Activated CD4-positive, alpha-beta T cell treated with anti-CD3 and anti-CD28 coated beads for 1 hour (primary cell): ENCODE measurements at places on chromosomes 4 and X.
A peak's percentile ranks its signal among the peaks of the same experiment; 100 is the strongest.

- DNase-seq = peak; percentile 33
These were observed 34.2 kb downstream of the FAM193A start for GRCh38 chr4:2570551-2571222.

- DNase-seq = no peak
These were observed 28.2 kb downstream of the SH3TC1 start for GRCh38 chr4:8227201-8227770.

GRCh38 chrX:19549838-19550237 lies 34.5 kb upstream of the MAP3K15 start:
- DNase-seq = no peak

DNA sequence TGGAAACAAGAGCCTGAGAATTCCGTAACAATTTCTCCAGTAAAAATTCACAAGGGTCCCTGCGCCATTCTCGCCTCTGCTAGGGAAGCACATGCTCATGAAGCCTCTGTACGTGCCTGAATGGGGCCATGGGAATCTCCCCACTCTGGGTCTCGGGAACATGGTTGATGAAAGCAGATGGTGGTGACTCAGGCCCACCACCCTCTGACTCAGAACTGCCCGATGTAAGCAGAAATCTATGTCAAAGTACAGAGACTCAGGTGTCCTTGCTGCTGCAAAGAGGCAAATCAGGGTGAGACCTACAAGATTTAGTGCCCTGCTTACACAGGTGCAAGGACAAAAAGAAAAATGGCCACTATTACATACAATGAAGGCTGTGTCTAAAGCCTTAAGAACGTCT lies 65.0 kb downstream of the SCD5 start:
- no peak for DNase-seq

GRCh38 chr4:142846108-142846728 lies at the start of gene INPP4B:
INPP4B (minus strand) TSS chr4:142846301.
- peak; percentile 44 for DNase-seq

DNA sequence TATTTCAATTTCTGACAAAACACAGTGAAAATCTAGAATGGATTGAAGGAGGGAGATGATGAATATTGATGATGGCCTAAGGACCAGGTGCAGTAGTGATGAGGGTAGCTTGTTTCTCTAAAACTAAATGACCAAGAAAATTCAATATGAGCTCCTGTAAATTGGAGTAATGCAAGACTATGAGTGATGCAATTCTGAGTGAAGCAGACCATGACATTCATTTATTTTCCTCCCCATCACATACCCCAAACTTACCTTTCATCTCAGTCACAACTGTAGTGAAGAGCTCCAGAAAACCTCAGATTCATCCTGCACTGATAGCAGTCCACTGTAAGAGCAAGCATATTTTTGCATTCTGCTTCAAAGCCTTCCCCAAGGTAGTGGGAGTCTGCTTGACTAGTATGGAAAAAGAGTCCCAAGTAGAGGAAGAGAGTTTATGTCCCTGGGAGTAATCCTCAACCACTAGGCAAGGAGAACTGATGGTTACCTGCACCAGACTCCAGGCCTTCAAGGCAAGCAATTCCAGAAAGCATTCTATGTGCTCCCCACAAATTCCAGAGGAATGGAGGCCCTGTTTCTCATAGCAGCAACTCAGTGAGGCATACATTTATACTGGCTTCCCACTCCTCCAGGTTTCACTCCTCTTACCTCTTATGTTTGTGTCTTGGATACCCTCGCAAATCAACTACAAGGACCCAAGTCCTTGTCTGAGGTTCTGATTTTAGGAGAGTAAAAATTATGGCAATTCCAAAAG lies 47.2 kb downstream of the CXCL1 start:
- DNase-seq = no peak

DNA sequence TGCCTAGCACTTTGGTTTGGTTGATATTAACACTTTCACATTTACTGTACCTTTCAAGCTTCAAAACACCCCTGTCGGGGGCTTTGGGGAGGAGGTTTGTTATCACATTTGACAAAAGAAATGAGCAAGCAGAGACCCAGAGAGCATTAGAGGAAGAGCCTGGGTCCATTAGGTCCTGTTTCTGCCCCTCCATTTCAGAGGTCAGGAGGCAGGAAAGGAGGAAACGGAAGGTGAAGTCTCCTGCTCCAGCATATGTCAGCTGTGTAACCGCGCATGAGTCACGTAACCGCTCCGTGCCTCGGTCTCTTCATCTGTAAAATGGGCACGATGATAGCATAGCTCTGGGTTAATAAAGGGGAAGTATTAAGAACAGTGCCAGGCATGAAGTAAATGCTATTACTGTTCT lies 201.9 kb upstream of the BCOR start:
- DNase-seq = no peak

- DNase-seq = no peak
These were observed 106.4 kb upstream of the SCOC start for GRCh38 chr4:140266958-140267568.

GRCh38 chr4:40881096-40881495 lies 131.3 kb downstream of the NSUN7 start:
- DNase-seq = no peak

DNA sequence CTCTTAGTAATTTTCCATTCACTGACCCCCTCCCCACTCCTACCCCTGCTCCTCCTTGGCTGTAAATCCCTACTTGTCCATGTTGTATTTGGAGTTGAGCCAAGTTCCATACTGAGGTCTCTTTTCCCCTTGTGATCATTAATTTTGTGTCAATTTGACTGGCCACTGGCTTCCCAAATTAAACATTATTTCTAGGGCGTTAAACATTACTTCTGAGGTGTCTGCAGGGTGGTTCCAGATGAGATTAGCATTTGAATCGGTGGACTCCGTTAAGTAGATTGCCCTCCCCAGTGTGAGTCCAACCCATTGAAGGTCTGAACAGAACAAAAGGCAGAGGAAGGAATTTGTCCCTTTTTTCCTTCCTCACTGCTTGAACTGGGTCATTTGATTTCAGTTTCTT lies 25.7 kb downstream of the SLC39A8 start:
- DNase-seq = no peak

DNA sequence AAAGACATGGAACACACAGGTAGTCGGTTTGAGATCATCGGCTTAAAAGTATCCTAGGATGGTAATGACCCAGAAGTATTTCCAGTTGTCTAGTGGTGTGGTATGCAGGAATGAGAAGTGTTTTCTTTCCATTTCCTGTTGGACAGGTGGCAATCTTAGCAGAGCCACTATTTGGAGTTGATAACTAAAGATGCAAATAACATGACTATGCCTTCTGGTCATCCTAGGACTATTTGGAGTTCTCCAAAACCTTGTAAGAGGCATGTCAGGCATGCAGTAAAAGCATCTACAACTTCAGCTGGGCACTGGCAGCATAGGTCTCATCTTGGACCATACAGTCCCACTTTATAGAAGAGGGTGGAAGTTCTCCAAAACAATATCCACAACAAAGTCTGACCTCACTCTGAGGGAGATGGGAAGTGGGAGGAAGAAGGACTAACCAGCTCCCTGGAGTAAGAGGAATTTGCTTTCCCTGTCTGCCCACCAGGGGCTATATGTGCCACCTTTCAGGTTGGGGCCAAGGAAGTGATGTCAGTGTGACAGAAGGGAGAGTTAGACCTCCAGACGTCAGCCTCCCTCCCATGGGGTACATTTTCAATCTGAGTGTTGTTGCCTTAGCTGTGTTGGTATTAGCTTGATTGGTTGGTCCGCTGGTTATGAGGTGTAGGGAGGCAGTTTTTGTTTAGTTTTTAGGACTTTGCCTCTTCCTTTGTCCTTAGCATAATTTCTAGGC lies 101.2 kb upstream of the MYOZ2 start:
- DNase-seq = no peak

GRCh38 chr4:177006331-177006730 lies 213.6 kb upstream of the VEGFC start:
- DNase-seq = no peak

DNA sequence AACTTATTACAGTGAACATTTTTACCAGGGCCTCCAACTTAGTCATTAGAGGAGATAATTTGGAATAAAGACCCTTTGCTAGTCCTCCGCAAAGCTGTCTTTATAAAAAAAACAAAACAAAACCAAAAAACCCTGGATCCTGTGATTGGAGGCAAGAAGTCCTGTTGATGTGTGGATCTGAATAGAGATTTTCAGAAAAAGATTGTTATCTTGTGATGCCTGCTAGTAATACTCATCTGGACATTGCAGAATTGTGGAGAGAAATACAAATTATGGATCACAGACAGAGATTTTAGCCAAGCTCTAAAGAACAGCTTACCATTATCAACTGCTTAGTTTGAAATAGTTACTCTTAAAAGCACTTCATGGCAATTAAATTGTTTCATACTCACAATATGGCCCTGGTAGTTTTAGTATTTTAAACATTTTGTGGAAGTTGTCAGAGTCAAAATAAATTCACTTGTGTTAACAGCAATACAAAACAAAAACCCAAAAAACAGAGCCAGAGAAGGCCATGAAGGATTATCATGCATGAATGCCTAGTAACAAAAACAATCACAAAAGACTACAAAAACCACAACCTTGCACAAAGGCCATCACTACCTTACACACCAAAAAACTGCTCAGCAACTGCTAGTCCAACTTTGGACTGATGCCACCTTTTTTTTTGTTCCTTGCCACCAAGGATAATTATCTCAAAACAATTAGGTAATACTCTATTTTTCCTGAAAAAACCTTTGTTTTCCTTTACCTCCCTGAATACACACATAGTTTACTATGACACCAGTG lies 514.5 kb upstream of the SLIT2 start:
- no peak for DNase-seq

DNA sequence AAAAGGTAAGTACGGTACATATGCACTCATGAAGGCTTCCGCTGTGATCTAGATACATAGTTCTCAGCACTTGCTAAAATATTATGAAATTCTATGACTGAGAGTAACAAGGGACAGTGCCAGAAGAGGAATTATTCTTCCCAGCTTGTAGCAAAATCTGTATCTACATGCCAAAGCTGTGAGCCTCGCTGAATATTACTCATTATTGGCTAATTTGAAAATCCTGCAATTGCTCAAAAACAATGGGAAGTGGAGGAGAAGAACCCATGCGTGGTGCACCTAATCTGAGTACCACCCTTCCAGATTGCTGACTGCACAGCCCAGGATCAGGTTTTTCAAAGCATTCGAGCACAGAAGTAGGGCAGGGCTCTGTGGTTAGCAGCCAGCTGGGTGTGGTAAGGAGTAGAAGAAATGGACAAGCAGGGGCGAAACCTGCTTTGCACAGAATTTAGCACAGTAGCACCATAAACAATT lies 17.4 kb upstream of the PDCL2 start:
- DNase-seq = no peak

GRCh38 chrX:132908891-132909290 lies 49.5 kb downstream of the HS6ST2 start:
- no peak for DNase-seq

DNA sequence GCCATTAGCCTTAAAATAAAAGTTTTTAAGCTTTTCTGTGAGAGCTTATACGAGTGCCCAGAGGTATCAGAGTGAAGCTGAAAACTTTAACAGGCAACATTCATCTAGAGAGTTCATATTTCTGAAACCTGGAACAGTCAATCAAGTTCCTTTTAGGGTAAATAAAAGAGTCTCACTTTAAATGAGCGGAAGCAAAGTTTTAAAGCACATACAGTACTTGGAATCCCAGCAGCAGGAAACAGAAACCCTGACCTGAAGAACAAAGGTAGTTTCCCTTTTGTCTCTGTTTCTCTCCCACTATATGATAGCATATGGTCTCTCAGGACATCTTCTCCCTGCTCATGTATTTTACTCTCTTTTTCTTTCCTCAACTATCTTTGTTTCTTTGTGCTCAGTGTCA lies 153.0 kb downstream of the ASB9 start:
- DNase-seq = no peak

DNA sequence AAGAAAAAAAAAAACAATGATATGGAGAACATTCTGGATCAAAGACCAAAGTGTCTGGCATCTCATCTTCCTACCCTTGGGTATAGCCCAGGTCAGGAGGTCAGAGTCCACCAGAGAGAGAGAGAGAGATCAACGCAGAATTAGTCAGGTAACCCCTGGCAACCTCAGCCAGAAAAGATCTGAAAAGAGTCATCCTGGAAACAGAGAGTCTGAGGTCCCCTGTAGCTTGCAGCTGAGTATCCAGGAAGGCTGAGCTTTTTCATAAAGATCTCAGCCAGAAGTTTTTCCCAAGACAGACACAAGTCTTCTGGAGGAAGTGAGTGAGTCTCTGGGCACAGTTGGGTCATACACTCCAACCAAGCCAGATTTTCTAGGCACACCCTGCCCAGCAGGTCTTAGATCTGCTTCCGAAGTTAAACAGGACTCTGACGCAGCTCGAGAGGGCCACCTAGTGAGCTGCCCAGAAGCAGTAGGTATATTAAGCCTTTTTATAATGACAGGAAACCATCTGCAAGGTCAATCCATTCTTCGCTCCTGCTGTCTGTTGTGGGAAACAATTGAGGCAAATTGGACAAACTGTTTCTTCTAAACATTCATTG lies 35.7 kb downstream of the ACE2 start:
- no peak for DNase-seq

DNA sequence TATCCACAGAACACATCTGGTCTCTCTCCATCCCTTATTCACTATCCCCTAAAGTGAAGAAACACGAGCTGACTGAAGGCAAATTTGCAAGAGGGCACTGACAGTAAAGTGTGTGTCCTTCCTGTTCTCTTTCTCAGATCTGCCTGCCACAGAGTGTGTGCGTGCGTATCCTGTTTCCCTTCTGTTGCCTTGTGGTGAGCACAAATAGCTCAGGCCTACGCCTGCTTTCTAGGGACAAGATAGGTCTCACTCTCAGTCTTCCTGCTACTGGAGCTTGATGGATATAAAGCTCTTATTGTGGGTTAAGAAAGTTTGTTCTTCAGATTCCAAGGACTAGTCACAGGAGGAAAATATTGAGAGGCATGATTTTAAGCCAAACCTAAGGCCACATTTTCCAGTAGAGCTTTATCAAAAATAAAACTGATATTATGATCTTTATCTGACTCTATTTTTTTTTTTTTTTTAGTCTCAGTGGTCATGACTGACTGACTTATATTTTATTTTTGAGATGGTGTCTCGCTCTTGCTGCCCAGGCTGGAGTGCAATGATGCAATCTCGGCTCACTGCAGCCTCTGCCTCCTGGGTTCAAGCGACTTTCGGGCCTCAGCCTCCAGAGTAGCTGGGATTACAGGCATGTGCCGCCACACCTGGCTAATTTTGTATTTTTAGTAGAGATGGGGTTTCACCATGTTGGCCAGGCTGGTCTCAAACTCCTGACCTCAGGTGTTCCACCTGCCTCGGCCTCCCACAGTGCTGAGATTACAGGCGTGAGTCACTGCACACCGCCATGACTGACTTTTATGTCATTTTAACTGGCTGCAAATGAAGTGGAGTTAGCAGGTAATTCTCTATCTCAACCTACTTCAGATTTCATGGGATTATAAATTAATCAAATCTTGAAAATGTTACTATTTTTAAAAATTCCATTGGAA lies 140.3 kb upstream of the SH3RF1 start:
- DNase-seq = no peak

DNA sequence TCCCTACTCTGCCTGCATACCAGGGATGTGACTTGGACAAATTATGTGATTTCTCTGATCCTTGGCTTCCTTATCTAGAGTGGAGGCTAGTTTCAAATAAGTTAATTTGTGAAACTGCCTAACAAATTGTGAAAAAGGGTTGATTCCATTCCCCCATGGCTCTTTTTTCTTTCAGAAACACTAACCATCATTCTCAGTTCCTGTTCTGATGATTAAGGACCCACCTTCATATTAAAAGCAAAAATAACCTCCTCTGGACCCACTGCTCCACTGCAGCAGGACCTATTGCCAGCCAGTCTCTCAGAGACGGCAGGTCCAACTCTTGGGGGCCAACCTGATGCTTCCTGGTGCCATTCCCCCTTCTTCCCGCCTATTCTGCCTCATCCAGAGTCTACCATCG lies 4.5 kb upstream of the ANXA5 start:
- DNase-seq = no peak
